A549 treated with AZD2906 at 1 μM for 4 hours (cell line): ENCODE measurements at places on chromosomes 7 and 10. TPM values are rescaled to one million over a fixed set of nuclear protein-coding genes. Genes with fewer than 3 reads are reported as not detected.

The CYP2E1 gene
- 0.15 to 0.40 TPM (median 0.23 TPM) in 4 of 5 replicates, not detected in the other for total RNA-seq

The KLLN gene
- total RNA-seq = 0.45 to 0.56 TPM (median 0.50 TPM) in 5 replicates

The PON1 gene
- total RNA-seq = 0.52 to 1.6 TPM (median 0.97 TPM) in 5 replicates

The FKBP6 gene
- total RNA-seq = not detected in 5 replicates

The SEPHS1 gene
- total RNA-seq = 56.9 to 79.8 TPM (median 63.2 TPM) in 5 replicates

The LIPF gene
- total RNA-seq = not detected in 5 replicates

The PRPS1L1 gene
- total RNA-seq = not detected in 5 replicates

The AKR1C3 gene
- total RNA-seq = 1,062 to 1,196 TPM (median 1,121 TPM) in 5 replicates

The HOXA2 gene
- 0.40 to 0.85 TPM (median 0.76 TPM) in 5 replicates for total RNA-seq

The GPR146 gene
- total RNA-seq = 1.8 to 2.1 TPM (median 1.9 TPM) in 5 replicates

The OR2A1 gene
- total RNA-seq = not detected in 5 replicates

The MSMB gene
- not detected in 5 replicates for total RNA-seq

The TET1 gene
- total RNA-seq = 0.37 to 0.68 TPM (median 0.54 TPM) in 5 replicates

The ARHGAP12 gene
- 19.8 to 24.6 TPM (median 20.6 TPM) in 5 replicates for total RNA-seq

The IMMP2L gene
- total RNA-seq = 16.0 to 19.5 TPM (median 18.8 TPM) in 5 replicates

The HOXA1 gene
- total RNA-seq = 2.1 to 3.4 TPM (median 3.2 TPM) in 5 replicates

The WDR86 gene
- 0.13 to 0.26 TPM (median 0.20 TPM) in 5 replicates for total RNA-seq

The CALML3 gene
- not detected in 5 replicates for total RNA-seq

The FIS1 gene
- total RNA-seq = 129 to 149 TPM (median 142 TPM) in 5 replicates

The SCART1 gene
- 0.10 to 0.32 TPM (median 0.20 TPM) in 5 replicates for total RNA-seq
